Ovary (tissue), 10 donors: ENCODE measurements at places on chromosomes 16 and 17. TPM values are rescaled to one million over a fixed set of nuclear protein-coding genes. Genes with fewer than 3 reads are reported as not detected.

The KRTAP4-3 gene
- total RNA-seq = not detected

The CPHXL2 gene
- not detected for total RNA-seq

The PTX4 gene
- not detected for total RNA-seq

The MT4 gene
- not detected for total RNA-seq

The DPEP1 gene
- not detected for total RNA-seq

- DNase-seq = no peak
These were observed 371.9 kb downstream of the HS3ST3B1 start for GRCh38 chr17:14672830-14673229.

DNA sequence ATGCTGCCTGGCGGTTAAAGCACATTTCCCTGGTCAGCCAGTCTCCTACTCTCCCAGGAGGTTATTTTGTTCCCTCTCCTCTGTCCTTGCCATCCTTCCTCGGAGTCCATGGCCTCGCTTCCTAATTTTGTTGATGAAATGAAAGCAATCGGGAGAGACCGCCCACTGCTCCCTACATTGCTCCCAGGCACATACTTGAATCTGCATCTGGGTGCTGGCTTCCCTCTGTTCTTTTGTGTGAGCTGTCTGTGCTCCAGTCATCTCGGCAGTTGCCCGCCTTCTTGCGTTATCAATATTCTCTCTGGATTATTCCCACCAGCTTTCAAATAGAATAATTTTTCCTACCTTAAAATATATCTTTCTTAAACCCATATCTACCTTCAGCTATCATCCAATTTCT, 11.1 kb downstream of the KRT23 start:
- DNase-seq = no peak

- no peak for DNase-seq
These were observed 9.3 kb downstream of the ZNF263 start for GRCh38 chr16:3292604-3293003.

DNA sequence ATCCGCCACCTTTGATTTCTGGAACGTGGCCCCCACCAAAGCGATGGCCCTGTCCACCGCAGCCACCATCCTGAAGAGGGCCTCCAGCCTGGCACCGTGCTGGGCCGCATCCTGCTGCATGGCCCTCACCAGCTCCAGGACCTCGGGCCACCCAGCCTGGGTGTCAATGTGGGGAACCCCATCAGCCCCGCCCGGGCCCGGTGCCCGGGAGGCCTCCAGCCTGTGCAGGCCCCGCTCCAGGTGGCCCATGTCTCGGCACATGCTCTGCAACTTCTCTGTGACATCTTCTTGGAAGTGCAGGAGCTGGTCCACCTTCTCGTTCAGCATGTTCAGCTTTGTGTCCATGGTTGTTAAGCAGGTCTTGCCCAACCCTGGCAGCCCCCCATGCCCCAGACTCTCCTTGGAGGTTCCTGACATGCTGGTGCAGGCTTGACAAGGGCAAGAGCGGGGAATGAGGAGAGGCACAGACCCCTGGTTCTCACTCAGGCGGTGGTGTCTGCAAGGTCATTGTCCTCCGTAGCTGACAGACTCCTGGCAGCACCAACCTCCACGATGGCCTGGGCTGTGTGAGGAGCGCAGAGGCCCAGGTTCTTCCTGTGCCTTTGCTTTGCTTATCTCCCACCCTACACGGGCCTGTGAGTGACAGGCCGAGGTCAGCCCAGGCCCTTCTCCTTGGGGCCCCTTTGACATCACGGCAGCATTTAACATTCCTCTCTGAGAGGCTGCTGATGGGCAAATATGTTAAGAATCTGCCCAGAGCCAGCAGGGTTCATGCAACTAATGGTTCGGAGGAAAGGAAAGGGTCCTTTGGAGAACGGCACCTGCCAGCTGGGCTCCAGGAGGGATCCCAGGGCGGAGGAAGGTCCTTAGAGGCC, at the start of gene MYLK3:
Gene MYLK3 (minus strand): TSS at position 568 of the 875 bp plus-strand sequence. CDS start 151 bp downstream, at position 417.
- DNase-seq = no peak

DNA sequence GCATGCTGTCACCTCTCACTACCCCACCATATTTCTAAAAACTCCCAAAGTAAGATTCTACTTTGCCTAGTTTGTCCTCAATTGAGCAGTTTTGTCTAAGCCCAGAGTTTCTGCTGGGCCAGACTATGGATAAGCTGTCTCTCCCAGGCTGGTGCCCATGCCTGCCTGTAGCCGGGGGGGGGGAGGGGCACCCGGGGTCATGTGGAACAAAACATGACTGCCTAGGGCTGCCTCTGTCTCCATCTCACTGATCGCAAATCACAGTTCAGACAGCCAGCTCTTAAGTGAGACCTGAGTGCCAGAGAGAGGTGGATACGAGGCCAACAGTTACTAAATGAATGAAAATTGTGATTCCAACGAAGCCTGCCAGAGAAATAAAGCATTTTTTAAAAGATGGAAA, 78.8 kb upstream of the RPRML start:
- no peak for DNase-seq

DNA sequence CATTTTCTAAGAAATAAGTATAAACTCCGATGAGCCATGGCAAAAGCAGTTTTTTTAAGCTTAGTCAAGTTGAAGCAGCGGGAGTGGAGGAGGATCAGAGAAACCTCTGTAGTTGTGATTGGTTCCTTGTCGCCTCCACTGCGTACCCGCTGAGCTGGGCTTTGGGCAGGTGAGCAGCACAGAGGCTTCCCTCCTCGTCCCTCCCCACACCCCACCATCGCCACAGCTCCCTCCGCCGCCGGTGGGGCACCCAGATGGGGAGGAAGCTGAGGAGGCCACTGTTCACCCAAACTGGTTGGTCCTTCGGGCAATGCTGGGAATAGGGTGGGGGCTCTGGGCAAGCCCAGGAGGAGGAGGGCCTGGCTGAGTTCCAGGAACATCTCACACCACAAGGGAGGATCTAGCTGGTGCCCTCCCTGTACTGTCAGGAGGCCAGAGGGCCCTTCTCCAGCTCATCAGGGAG, 5.2 kb upstream of the MRPL38 start:
- peak; percentile 51 for DNase-seq

DNA sequence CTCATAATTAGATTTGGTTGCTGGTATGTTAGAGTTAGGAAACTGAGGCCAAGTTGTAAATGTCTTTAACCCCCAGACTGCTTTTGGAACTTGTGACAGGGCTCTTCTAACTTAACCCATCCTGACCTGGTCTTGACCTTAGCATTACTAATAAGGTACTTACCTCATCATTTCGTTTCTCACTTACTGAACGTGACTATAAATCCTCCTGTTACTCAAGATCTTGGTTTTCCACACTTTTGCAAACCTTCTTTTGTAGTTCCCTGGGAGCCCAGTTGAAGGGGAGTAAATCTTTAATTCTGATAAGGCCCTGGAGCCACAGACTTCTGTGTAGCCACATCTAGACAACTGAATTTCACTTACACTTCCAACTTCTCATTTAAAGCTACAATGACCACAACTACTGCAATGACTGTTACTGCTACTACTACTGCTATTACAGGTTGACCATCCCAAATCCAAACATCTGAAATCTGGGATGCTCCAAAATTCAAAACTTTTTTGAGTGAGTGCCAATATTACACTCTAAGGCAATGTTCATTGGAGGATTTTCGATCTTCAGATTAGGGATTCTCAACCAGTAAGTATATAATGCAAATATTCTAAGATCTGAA, 248.8 kb upstream of the TBX2 start:
- no peak for DNase-seq

DNA sequence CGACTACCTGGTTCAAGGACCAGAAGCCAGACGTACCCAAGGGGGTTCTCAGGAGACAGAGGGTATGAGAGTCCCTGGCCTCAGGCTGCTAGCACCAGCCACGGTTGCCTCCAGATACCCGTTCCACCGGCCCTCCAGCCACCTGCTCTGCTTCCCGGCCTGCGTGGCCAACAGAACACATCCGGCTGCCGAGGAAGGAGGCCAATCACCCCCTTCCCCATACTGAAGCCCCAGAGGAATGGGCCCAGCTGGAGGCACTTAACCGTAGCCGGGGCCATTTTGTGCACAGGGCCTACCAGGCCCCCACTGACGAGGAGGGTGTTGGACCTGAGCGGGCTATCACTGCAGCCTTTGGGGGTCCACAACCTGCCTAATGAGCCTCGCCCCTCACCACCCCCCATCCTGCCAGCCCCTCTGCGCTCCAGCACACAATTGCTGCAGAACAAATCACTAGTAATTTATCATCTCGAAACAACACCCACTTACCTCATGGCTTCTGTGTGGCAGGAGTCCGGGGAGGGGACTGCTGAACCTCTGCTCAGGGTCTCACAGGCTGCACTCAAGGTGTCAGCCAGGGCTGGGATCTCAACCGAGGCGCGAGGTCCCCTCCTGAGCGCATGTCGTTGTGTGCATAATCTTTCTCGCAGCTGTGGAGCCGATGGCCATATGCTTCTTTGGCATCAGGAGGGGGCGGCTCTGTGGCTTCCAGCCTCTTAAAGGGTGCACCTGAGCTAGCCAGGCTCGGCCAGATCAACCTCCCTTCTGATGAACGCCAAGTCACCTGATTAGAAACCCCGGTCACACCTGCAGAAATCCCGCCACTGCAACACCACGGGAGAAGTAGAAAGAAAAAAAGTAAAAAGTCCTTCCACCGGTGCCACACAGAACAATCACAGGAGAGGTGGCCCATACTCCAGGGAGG, 10.1 kb upstream of the KREMEN2 start:
- DNase-seq = no peak

- no peak for DNase-seq
These were observed 8.5 kb downstream of the ALDH3A2 start for GRCh38 chr17:19656851-19657581.

GRCh38 chr17:41617136-41617535, 4.6 kb upstream of the KRT16 start:
- no peak for DNase-seq

DNA sequence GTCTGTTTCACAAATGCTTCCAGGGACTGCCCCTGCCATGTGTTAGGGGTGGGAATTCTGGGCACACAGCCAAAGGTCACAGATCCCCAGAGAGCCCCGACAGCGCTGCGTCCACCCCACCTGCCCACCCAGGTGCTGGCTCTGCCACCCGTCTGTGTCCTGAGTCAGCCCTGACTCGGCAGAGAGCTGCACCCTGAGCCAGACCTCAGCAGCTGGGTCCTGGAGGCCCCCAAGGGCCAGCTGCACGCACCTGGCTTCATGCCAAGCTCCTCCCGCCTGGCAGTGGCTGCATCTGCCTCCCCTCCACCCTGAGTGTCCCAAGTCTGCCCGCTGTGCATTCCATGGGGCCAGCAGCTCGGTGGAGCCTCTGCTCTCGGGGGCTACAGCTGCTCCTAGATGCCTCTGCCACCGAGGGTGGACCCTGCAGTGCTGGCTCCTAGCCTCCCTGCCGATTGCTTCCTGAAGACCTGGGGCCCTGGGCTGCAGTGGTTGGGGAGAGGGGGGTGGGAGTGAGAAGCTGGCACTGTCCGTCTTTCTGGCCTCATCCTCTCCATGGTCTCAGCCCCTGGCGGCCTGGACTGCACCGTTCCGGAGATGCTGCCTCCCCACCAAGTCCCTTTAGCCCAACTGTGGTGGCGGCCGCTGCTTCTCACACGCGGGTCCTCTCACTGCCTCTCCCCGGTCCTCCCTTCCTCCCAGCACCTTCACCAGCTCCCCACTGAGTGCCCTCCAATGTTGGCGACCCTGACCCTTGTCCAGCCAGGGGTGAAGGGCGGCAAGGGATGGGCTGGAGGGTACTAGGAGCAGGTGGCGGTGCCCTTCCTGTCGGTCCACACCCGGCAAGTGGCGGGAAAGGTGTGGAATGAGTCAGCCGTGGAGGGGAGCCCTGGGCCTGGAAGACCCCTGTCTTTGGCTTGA, 3.0 kb downstream of the SECTM1 start:
- DNase-seq = peak; percentile 67
